T-helper 2 cell (primary cell): ENCODE measurements at places on chromosomes 7 and 10.

DNA sequence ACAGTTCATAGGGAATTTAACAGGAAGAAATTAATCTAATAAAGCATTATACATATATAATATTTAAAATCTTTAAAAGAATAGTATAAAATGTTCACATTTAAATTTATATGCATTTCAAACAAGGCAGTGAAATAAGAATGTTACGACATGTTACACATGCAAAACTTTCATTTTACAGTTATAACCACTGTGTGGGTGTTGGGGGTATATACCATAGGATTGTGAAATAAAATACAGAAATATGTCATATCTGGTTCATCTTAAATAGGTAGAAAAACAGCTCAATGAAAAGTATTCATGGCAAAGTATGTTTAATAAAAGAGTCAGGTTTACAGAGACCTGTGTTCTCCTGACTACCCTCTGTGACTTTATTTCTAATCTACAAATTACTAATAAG is 45.6 kb downstream of the CHCHD3 start:
- no peak for DNase-seq

DNA sequence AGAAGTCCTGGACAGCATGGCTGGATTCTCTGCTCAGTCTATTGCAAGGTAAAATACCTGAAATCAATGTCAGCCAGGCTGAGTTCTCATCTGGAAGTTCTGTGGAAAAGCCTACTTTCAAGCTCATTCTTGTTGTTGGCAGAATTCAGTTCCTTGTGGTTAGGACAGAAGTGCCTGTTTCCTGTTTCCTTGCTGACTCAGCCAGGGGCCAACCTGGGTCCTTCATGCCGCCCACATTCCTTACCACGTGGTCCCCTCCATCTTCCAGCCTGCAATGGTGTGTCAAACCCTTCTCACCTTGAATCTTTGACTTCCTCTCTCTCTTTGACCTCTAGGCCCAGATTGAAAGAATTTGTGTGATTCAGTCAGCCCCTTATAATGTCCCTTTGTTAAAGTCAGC is 197.1 kb upstream of the STK17A start:
- DNase-seq: no peak

DNA sequence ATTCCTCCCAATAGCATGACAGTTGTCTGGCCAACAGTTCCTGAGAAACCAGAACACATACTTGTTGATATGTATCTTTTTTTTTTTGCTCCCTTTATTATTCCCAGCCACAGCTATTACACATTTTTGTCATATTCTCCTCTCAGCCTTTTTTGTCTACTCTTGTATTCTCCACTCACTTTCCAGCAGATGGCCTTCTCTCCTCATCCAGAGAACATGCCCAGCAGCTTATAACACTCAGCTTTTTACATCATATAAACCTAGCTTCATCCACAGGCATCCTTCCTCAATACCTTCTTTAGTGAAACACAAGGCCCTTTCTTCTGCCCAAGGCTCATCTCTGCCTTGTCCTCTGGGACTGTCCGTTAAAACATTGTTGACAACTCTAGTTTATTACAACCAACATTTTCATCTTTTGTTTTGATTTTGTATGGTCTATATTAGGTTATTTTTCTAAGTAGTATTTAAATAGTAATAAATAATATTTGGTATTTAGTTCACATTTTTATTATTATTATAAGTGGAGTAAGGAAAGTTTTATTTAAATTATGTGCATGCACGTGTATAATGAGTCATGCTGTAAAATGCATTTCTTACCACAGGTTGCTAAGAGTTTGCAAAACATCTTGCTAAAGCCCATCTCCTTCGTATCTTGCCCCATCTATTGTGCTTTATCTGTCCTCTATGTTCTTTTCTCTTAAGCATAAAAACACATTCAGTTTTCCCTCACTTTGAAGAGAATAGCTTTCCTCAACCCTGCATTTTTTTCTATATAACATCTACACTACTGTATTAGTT is 101.5 kb downstream of the ORC5 start:
- no peak for DNase-seq

GRCh38 chr7:36487756-36488336 is 98.2 kb downstream of the ANLN start:
- DNase-seq: no peak

DNA sequence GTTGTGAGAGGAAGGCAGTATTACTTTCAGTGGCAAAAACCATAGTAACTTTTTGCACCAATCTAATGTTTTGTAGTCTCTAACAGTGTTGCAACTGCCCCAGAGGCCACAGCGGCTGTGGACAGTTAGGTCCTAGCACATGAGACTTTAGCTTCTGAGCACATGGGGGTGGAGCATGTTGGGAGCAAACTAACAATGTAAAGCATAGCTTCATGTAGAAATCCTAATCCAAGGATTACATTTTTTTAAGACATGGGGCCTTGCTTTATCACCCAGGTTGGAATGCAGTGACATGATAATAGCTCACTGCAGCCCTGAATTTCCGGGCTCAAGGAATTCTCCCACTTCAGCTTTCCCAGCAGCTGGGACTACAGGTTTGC is 49.0 kb downstream of the LAMB1 start:
- DNase-seq: no peak

- DNase-seq: no peak
Measured at GRCh38 chr10:96703358-96703757, 17.0 kb downstream of the PIK3AP1 start.

GRCh38 chr7:132145063-132145462 is 431.2 kb downstream of the PLXNA4 start:
- DNase-seq: no peak

DNA sequence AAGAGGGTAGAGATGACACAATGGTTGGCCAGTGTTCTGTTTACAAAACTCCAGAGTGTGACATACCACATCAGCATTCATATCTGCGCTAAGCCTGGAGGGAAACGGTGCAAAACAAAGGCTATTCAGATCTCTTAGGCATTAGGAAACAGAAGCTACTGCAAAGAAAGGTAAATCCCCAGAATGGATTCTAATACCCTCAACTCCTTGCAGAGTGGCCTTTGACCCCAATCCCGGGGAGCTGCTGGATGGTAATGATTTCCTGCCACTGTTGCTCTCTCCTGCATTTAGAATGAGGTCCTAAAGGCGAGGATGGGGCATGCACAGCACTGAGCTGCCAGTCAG is 65.2 kb downstream of the AOAH start:
- DNase-seq: no peak

DNA sequence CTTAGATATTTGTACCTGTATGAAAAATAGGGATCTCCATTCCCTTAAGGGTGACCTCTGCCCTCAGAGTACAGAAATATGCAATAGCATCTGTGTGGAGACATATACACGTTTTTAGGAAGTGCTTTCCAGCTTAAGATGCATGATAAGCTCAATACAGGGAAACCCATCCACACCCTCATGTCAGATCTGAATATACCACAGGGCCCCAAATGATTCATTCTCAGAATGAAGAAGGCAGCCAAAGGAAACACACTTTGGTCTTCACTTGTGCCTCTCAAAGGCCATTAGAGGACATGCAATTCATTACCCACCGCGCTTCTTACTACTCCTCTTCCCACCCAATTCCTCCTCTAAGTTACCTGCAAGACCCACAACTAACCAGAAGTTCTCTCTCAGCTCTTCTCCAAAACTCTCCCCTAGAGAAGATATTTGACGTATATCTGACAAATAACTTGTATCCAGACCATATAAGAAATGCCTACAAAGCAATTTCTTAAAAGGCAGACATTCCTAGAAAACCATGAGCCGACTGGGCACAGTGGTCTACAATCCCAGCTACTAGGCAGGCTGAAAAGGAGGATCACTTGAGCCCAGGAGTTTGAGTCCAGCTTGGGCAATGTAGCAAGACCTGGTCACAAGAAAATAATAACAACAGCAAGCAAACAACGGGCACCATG is 103.0 kb downstream of the OAT start:
- DNase-seq: no peak

DNA sequence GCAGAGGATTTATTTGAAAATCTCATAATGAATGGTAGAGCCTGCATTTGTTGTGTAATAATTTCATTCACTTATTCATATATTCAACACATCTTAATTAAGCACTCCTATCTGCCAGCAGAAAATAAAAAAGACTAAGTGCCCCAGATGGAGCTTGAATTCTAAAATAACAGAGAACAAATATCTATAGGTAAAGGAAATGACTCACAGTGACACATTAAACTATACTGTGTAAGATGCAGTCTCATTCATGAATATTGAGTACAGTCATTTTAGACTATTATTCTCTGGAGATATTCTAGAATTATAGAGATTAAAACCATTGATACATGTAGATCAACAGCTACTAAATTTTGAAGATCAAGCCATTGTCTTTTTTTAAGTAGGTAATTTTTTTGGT is 72.1 kb downstream of the PTPRZ1 start:
- DNase-seq: no peak

GRCh38 chr7:157645539-157645938 is 308.7 kb downstream of the DNAJB6 start:
- DNase-seq: peak; percentile 9

DNA sequence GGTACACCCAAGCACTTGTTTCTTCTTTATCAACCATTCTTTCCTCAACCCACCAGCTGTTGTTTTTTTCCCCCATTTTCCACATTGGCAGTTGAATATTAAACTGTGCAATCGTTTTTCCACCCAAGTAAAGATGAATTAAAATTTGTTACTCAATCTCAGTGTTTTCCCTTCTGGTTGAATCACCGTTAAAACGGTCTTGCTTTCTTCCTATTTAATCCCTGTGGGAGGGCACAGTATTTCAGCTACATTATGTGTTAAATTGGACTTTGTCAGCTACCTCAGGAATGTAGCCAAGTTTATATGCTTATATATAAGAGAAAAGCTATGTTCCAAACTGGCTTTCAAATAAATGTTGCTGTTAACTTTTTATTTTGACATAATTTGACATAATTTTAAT is 19.9 kb downstream of the SLC35G1 start:
- no peak for DNase-seq

- DNase-seq: no peak
Measured at GRCh38 chr10:61779950-61780659, 117.4 kb downstream of the CABCOCO1 start.

GRCh38 chr7:877312-878232 is 1.2 kb downstream of the GET4 start:
- DNase-seq: no peak

DNA sequence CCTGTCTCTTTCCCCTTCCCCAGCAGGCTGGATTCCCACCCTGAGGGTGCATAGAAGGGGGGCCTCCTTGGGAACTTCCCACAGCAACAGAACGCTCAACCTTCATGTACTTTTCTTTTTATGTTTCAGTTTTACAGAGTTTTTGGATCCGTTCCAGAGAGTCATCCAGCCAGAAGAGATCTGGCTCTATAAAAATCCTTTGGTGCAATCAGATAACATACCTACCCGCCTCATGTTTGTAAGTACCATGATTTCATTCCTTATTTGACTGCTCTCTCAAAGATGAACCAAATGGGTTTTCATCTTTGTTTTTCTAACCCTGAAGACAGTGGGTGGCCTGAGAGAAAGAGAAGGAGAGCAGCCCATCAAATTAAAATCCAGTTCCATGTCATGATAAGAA is 46.7 kb downstream of the PLPP4 start:
- DNase-seq: no peak

GRCh38 chr7:152485826-152486225 is 50.0 kb upstream of the KMT2C start:
- no peak for DNase-seq

DNA sequence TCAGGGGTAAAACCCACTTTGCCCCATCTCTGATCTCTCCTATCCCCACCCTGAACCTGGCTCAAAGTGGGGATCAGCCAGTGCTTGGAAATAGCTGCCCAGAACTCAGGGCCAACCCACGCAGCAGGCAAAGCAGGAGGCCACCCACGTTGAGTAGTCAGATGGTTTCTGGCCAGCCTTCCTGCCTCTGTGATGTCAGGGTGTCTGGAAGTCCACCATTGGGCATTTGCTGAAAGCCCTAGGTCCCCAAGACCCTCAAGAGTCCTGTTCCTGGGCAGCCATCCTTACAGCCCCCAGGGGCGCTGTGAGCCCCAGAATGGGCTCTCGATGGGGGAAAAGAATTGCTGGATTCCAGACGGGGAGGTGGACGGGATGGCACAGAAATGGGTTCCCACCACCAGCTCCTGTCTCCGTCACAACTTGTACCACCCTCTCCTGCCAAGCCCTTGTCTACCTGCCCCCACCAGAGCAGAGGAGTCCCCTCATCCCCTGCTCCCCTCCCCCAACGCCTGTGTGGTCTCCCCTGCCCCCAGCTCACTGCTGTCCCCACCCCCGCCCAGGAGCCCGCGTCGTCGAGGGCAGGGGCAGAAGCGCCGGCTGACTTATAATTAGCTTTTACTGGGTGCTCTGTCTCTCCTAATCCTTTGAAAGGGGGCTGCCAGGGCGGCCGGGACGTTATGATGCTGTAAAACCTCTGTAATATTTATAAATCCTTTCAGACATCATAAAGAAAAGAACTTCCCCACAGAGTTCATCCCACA is 3.9 kb downstream of the MYL10 start:
- no peak for DNase-seq

DNA sequence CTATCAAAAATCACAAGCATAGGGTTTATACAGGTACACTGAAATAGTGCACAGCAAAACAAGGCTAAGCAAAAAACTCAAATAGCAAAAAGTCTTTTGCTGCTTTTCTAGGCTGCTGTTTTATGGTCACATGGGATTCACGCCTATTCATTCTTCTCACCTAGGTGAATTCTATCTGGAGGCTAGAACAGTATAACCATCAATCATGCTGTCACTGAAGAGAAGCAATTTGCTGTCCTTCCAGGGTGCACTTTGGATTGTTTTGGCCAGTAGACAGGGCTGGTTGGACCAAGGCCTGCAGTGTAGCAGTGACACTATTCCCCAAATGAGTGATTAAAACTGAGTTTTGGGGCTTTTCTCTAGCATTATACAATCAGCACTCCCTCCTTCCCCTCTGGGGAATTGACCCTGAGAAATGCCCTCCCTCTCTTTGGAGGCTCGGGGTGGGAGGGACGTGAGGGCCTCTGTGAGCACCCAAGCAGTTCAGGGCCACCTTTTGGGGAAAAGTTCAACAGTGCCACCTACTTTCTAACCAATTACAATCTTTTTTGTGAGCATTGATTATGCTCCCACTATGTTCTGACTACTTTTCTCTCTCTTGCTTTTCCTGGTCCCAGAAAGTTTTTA is 16.2 kb upstream of the SND1 start:
- no peak for DNase-seq
